ENCODE measurements at places on chromosomes 2 and 18. TPM values are rescaled to one million over a fixed set of nuclear protein-coding genes. Genes with fewer than 3 reads are reported as not detected.

DNA sequence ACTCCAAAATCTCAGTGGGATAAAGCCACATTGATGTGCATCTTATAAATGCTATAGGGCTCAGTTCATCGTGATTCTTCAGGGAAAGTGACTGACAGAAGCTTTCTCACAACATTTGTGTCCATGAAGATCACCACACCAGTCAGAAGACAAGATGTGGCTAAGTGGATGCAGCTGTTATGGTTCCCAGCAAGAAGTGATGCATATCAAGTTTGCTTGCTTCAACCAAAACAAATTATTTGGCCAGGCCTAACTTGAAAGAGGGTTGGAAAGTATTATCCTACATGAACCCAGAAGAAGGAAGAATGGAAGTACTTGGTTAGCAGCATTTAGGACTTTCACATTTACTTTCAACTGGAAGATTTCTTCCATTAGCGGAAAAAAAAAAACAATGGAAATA lies 210.0 kb upstream of the ACVR2A start:
- no peak for DNase-seq
- no peaks in the 10 kb centered on the region for H3K27me3 ChIP-seq
- H3K36me3 ChIP-seq = no peaks in the 10 kb centered on the region
- H3K4me3 ChIP-seq = no peak overlapping the region

DNA sequence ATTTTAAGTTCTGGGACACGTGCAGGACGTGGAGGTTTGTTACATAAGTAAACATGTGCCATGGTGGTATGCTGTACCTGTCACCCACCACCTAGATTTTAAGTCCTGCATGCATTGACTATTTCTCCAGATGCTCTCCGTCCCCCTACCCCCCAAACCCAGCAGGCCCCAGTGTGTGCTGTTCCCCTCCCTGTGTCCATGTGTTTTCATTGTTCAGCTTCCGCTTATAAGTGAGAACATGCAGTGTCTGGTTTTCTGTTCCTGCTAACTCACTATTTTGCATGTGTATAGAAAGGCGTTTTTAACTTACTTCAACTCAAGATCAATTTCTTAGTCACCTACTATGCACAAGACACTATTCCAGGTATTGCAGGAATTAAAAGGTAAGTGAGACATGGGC lies 128.0 kb downstream of the PLCL1 start:
- peaks cover 36% of the 10 kb centered on the region for H3K27me3 ChIP-seq
- no peak overlapping the region for H3K4me3 ChIP-seq
- no peaks in the 10 kb centered on the region for H3K4me1 ChIP-seq
- DNase-seq = no peak

GRCh38 chr2:181393472-181393871 lies 63.7 kb upstream of the ITGA4 start:
- peak overlapping the region; percentile 65 for H3K27ac ChIP-seq
- DNase-seq = no peak
- no peaks in the 10 kb centered on the region for H3K36me3 ChIP-seq
- peaks cover 22% of the 10 kb centered on the region for H3K4me1 ChIP-seq
- no peak overlapping the region for H3K4me3 ChIP-seq

GRCh38 chr2:192687015-192687414 lies 492.3 kb upstream of the TMEFF2 start:
- DNase-seq = no peak
- peaks cover 1% of the 10 kb centered on the region for H3K36me3 ChIP-seq
- no peaks in the 10 kb centered on the region for H3K4me1 ChIP-seq
- no peak overlapping the region for H3K27ac ChIP-seq
- H3K27me3 ChIP-seq = peaks cover 2% of the 10 kb centered on the region

- peaks cover 30% of the 10 kb centered on the region for H3K27me3 ChIP-seq
- H3K36me3 ChIP-seq = no peaks in the 10 kb centered on the region
- no peak overlapping the region for H3K27ac ChIP-seq
- DNase-seq = no peak
Measured at GRCh38 chr2:197813093-197813787, 8.8 kb downstream of the PLCL1 start.

DNA sequence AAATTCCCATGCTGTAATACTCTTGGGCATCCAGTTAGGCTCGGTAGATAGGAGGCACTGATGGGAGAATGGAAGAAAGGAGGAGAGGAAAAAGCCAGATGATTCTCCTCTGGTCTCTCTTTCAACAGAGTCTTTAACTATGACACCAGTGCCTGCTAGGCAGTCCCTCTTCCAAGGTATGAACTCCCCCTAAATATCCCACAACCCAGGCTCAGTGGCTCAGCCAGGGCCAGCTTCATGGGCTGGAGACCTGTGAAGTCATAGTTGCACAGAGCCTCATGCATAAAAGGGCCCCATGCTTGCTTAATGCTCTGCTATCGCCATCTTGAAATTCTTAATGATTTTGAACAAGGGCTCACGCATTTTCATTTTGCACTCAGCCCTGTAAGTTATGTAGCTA lies 869.2 kb upstream of the GCFC2 start:
- no peak overlapping the region for H3K27ac ChIP-seq
- no peak for DNase-seq
- H3K36me3 ChIP-seq = no peaks in the 10 kb centered on the region
- H3K4me1 ChIP-seq = no peaks in the 10 kb centered on the region

DNA sequence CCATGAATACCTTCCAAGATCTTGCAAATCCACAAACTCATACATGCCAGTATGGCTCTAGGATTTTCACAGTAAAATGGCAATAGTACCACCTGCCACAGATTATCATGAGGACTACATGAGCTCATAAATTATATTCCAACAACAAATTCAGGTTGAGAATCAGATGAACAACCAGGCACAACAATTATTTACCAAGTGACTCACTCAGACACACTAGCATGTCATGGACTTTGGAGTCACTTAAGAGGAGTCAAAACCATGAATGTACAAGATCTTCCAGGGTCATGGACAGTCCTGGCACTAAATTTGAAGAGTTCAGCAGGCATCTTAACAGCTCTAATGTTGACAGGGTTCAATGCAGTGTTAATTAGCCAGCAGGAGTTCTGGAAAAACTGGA lies 34.4 kb upstream of the BZW1 start:
- H3K4me3 ChIP-seq = no peak overlapping the region
- peaks cover 21% of the 10 kb centered on the region for H3K4me1 ChIP-seq
- DNase-seq = no peak
- H3K27me3 ChIP-seq = no peaks in the 10 kb centered on the region
- no peaks in the 10 kb centered on the region for H3K36me3 ChIP-seq
- H3K27ac ChIP-seq = no peak overlapping the region

GRCh38 chr2:180015951-180016709 lies 9.0 kb upstream of the CWC22 start:
- peaks cover 34% of the 10 kb centered on the region for H3K4me1 ChIP-seq
- peak overlapping the region; percentile 91 for H3K27ac ChIP-seq

- no peaks in the 10 kb centered on the region for H3K4me1 ChIP-seq
- H3K36me3 ChIP-seq = no peaks in the 10 kb centered on the region
- no peak overlapping the region for H3K4me3 ChIP-seq
Measured at GRCh38 chr2:22912398-22912797, 472.6 kb upstream of the KLHL29 start.

DNA sequence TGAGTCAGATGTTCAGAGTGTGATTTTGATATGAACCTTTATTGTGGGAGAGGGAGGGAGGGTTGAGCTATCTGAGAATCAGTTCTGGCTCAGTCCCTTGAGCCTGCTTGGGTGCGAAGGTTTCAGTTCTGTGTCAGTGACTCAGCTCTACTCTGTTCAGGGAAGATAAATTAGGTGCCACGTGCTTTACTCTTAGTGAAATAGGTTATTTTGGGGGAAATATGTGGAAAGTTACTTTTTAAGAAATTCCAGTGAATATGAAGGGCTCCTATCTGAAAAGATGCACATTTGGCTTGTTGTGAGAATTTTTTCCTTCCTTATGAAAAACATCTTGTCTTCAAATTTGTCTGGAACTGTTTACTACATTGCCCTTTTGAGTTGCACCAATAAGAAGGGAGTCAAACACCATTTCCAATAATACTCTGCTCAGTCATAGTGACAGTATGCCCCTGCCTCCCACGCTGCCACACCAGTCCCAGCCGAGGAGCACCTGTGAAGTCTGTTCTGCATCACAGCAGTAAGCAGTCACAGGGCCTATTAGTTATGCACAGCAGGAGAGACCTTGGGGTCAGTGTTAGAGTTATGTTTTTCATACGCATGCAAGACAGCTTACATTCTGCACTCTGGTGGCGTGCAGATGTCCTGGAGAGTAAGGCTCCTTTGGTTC lies 32.8 kb upstream of the DNAH7 start:
- H3K27me3 ChIP-seq = no peaks in the 10 kb centered on the region
- H3K4me1 ChIP-seq = peaks cover 55% of the 10 kb centered on the region
- H3K27ac ChIP-seq = peak overlapping the region; percentile 59
- no peaks in the 10 kb centered on the region for H3K36me3 ChIP-seq
- DNase-seq = no peak
- H3K4me3 ChIP-seq = no peak overlapping the region

- H3K36me3 ChIP-seq = no peaks in the 10 kb centered on the region
- peaks cover 17% of the 10 kb centered on the region for H3K27me3 ChIP-seq
- peaks cover 11% of the 10 kb centered on the region for H3K4me1 ChIP-seq
- H3K27ac ChIP-seq = no peak overlapping the region
Measured at GRCh38 chr2:156890529-156891148, 366.9 kb upstream of the GALNT5 start.

DNA sequence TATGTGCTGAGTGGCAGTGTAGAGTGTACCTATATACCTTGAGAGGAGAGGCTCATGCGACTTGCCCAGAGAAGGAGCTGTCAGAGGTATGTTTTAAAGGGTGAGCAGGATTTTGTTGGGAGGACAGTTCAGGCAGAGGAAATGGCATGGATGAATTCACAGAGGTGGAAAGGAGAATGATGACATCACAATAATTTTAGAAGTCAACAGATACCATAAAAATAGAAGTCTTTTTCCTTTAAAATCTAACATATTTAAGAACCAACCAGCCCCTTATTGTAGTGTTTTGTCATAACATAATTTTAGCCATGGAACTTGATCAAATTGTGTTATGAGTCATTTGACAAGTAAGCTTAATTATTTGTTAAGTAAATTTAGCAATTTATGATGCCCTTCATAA lies 538.1 kb upstream of the GYPC start:
- H3K4me3 ChIP-seq = no peak overlapping the region
- H3K27ac ChIP-seq = no peak overlapping the region
- no peaks in the 10 kb centered on the region for H3K4me1 ChIP-seq
- no peaks in the 10 kb centered on the region for H3K27me3 ChIP-seq
- H3K36me3 ChIP-seq = no peaks in the 10 kb centered on the region

DNA sequence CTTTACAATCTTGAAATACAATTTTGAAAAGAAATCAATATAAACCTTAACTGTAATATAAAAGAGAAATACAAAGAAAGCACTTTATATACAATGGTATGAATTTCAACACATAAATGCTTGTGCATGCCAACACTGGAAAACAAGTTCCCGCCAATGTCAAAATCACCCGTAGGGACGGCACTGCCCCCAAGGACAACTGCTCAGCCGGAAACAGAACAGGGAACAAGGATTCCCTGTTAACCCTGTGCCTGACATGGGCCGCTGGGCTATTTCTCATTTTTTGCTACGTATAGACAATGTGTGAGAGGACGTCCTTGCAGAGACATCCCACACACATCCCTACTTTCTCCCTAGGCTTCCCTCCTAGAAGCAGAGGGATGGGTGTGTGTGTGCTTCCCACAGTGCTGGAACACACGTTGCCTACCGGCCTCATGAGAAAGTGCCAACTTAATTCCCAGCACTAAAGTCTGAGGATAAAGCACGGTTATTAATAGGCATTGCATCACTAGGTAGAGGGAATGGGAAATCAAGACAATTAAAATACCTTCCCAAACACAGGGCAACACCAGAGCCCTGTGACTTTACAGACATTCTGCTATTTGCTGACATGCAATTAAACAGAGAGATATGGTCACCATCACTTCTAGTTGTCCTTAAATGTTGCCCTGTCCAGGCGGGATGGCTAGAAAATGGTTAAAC lies 14.4 kb downstream of the AFG3L2 start:
- no peak overlapping the region for H3K4me3 ChIP-seq
- H3K4me1 ChIP-seq = peaks cover 22% of the 10 kb centered on the region
- no peaks in the 10 kb centered on the region for H3K27me3 ChIP-seq
- H3K27ac ChIP-seq = no peak overlapping the region

Gene SLC4A3
- total RNA-seq = 9.7 TPM

Gene PGAP1
- 12.3 TPM for total RNA-seq

Gene CYP26B1
- total RNA-seq = 4.9 TPM

Gene TP53I3
- total RNA-seq = 56.7 TPM

Gene CCBE1
- 1.8 TPM for total RNA-seq

Gene KRTCAP3
- 1.4 TPM for total RNA-seq

Gene TMEM169
- 2.0 TPM for total RNA-seq

Gene ALK
- not detected for total RNA-seq

Gene IRS1
- total RNA-seq = 12.4 TPM

Gene NAT8
- total RNA-seq = not detected

Gene MC4R
- not detected for total RNA-seq

Gene DSEL
- total RNA-seq = 49.8 TPM

Gene MAP3K20
- total RNA-seq = 55.7 TPM

Gene C2orf81
- 3.4 TPM for total RNA-seq

Gene KCTD1
- 18.1 TPM for total RNA-seq

All from chondrocyte (in vitro differentiated cells).